Muscle of arm (tissue), 14 donors: ENCODE measurements at places on chromosomes 7 and 10.

- DNase-seq: no peak
Observed at GRCh38 chr10:55274367-55274766, 473.3 kb upstream of the PCDH15 start.

- DNase-seq: no peak
Observed at GRCh38 chr7:78499283-78499682, 700.7 kb downstream of the PHTF2 start.

DNA sequence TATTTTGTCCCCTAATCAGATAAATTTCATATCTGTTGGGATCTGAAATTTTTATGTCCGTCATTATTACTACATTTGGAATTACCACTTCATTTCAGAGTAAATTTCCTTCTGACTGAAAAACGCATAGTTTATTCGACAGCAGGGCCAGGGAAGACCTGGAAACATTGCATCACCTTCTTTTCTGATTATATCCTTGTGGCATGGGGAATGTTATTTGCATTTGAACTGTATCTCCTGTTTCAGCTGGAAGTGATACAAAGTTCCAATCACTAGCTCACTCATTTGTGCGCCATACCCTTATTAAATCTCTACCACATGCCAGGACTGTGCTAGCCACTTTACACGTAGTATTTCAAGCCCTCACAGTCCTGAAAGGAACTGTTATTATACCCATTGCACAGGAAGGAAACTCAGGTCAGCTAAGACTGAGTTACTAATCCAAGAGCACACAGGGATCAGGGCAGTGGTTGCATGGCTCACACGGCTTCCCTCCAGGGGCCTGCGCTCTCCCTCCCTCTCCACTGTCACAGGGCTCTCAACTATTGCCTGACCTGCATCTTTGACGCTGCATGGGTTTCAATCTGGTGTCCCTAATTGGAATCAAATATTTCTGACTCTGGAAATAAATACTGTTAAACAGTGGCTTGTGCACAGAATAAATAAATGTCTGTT, 84.4 kb upstream of the NANOS1 start:
- DNase-seq: no peak

DNA sequence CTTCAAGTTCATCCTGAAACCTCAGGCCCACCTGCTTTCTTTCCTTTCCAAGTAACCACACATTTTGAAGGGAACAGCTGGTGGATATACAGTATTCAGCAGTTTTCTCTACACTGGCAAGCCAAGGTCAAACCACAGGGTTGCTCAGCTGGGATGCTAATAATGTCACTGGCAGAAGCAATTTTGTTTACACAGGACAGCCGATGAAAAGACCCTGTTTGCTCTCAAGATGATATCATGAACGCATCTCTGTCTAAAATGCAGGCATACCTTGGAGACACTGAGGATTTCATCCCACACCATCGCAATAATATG, 186.2 kb downstream of the USP6NL start:
- no peak for DNase-seq

GRCh38 chr7:157898802-157899505, 562.1 kb downstream of the DNAJB6 start:
- DNase-seq: no peak

DNA sequence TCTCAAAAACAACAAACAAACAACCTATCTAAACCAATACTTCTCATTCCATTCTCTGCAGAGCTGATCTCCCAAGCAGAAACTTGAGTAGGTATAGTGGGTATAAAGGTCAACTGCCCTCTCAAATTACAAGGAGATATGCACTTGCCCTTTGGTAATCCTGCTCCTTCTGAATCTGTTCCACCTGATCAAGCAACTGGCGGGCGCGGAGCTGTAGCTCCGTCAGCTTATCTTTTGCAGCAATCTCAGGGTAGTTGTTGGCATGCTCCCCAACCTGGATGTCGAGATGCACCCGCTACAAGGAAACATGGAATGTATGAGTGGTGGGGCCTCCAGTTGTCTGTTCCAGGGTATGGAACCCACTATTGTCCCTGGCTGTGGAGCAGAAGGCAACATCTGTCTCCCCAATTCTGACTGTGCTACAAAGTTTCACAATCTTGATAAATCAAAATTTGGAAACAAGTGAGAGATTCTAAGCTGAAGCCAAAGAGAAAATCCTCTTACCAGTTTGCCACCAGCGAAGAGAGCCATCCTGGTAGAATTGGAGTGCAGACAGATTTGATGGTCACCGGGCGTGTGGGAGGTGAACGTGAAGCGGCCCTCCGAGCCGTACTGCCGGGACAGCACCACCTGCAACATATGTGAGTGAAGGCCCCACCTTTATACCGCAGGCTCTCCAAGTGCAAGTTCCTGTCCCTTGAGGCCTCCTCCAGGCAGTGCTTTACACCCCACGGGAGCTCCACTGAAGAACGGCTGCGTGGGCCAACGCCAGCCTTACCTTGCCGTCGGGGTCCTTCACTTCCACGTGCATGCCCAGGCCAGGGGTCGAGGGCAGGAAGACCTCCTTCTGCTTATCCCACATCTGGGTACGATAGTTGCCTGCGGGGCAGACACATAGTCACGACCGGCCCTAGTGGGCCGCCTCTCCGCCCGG, 819 bp downstream of the TMED4 start:
- no peak for DNase-seq

GRCh38 chr10:86964061-86964846, 4.0 kb upstream of the ADIRF start:
- no peak for DNase-seq

DNA sequence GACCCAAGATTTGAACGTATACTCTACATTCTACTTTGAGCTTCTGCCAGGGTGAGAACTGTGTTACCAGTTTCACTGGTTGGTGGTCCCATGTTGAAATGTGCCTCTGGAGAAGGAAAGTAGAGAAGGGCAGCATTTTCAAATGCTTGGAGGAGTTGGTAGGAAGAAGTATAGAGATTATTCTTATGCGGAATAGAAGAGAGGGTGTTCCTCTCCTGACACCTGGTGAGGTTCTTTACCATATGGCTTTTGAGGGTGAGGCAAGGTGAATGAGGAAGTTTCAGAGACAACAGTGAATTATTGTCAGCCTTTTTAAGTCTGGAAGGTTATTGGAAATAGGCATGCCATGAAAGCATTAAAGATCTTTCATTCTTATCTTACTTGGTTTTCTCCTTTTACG, 34.3 kb downstream of the R3HCC1L start:
- DNase-seq: no peak
